ENCODE measurements at places on chromosomes 1 and 21.

DNA sequence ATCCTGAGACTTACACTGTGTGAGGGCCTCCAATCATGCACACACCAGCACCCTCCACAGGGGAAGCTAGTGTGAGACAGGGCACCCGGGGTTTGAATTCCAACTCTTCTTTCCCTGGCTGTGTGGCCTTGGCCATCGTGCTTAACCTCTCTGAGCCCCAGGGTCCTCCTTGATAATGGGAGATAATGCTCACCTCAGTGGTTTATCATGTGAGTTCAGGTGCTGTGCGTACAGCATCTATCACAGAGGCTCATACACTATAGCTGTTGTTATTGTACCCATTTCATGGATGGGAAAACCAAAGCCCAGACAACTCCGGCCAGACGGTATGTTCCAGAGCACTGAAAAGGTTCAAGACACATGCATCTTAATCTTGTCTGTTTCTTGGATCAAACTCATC, 16.0 kb upstream of the UBXN10 start:
- no peak for DNase-seq

GRCh38 chr1:82843876-82844275, 1043.1 kb downstream of the ADGRL2 start:
- no peak for DNase-seq

DNA sequence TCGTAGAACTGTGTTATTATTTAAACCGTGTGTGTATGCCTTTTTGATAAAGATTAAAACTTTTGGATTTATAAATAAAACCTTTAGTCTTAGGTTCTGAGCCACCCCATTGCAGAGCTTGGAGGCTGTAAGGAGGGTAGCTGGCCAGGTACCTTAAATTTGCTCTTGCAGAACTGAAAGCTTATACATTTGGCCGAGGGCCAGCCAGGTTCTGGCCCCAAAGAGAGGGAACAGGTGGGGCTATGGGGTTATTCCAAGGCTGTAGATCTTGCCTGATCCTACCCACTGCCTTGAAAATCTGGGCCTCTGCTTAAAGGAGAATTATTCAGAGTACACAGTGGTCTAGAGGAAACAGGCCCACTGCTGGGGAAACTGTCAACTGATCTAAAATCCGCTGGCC, 59.6 kb downstream of the CAMK2N1 start:
- DNase-seq, result no peak

DNA sequence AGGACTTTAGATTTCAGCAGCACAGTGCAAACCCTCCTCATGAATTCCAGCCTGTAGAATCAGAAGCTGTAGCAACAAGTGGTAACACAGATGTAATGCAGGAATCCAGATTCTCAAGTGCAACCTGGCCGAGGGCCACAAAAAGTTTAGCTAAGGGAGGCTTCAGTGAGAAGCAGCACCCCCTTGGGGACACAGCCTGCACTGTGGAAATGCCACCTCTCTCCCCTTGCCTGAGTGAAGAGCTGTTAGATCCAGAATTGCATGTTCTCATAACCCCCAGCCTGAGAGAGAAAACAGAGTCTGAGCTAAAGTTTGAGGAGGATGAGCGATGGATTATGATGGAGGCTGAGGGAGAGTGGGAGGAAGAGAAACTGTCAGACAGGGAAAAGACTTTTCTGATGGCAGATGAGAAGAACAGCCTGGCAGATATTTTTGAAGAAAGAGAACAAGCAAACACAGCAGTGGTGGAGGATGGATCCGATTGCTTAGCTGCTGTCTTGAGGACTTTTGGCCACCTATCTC, 80.5 kb upstream of the BMP8A start:
- peak; percentile 87 for DNase-seq

- DNase-seq, result no peak
These were observed 10.5 kb upstream of the COP1 start for GRCh38 chr1:176217461-176218099.

- DNase-seq, result no peak
These were observed 349.3 kb downstream of the RGS7 start for GRCh38 chr1:241007668-241008067.

GRCh38 chr1:78254517-78254916, 208.8 kb downstream of the GIPC2 start:
- no peak for DNase-seq

DNA sequence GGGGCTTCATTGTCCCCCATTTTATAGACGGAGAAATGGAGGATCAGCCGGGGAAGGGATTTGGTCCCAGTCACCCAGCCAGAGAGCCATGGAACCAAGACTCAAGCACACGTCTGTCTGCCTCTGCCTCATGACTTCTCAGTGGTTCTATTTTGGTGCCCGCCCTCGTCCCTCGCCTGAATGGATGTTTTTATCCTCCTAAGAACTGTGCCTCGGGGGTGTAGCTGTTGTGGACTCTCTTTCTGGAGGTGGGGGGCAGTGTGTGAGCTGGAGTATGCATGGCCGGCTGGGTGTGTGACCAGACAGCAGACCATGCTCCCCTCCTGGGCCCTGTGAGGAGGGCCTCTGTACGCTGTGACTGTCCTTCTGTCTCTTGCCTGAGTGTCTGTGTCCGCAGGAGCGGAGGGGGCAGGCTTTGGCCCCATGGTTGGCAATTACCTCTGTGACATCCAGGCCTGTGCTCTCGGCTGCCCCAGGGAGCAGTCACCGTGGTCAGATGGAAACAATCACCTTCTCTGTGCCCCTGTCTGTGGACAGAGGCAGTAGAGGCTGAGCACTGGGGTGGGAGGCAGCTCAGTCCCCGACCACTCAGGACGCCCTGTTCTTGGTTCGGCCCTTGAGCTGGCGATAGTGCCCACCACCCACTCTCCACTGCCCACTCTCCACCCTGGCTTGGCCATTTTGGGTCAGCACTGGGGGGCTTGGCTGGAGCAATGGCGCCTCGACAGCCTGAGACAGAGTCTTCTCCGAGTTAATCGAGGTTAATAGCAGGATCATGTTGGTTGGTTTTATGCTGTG, 20.4 kb downstream of the WNT4 start:
- DNase-seq, result no peak

DNA sequence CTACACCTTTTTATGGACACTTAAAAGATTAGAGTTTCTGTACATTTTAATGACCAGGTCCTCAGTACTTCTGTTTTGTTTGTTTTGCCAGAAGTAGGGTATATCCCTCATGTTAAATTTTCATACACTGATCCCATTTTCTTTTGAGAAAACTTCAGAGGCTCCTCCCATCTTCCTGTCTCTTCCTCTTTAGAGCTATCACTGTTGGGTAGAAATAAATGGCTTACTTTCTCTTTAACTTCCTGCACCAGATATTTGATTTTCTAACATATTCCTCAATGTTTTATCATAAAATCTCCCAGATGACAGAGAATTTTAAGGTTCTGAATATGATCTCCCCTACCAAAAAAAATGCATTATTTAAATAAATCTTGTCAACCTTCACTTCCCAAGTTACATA, 23.4 kb downstream of the VAV3 start:
- no peak for DNase-seq

- peak; percentile 6 for DNase-seq
These were observed 390.4 kb upstream of the VAMP3 start for GRCh38 chr1:7380712-7381111.

- DNase-seq, result no peak
These were observed 26.3 kb downstream of the CLIC4 start for GRCh38 chr1:24771574-24771973.

DNA sequence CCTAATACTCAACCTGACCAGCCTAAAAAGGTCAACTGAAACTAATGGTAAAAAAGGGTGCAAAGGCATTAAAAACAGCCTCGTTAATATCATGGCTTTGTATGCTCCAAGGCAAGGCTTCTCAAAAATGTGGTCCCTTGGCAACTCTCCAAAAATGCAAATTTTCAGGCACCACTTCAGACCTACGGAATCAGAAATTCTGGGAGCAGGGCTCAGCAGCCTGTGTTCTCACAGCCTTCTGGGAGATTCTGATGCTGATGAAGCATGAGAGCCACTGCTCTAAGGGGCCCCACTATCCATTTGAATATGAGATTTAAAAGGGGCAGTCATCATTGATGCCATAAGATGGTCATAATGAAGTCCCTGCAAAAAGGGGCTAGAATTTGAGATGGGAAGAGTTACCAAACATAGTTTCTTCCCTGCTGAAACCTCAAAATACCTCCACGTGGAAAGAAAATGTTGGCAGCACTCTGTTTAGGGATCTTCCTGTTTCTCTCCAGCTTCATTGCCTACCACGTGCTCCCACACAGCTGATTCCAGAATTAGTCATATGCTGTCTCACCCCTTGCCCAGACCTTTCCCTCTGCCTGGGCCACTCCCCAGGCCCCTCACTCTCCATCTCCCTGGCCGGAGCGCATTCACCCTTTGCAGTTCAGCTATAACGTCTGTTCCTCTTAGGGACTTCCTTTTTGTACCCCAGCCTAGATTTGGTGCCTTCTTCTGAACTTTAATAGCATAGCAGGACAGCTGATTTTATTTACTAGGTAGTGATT, 46.7 kb downstream of the PHC2 start:
- DNase-seq, result no peak

- DNase-seq, result no peak
These were observed 9.1 kb downstream of the NHLH1 start for GRCh38 chr1:160375788-160376524.

GRCh38 chr1:77627978-77628570, 54.4 kb downstream of the ZZZ3 start:
- DNase-seq, result no peak

DNA sequence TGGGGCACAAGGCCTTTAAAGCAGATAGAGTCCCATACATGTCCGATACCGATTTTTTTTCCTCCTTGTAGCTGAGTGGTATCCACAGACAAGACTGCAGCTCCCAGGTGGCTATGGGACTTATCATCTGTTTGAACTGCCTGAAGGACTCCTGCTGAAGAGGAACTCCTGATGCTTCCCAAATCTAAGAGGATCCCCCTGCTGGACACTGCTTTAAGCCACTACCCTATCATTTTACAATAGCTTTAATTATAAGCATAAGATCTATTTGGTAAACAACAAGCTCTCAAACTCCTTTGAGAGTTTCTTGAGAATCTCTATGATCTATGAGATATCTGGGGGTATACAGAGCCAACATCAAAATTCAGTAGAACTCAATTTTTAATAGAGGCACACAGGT, 11.7 kb downstream of the NDC1 start:
- no peak for DNase-seq

- DNase-seq, result no peak
These were observed 45.1 kb upstream of the BMP8B start for GRCh38 chr1:39833621-39834385.

GRCh38 chr1:36346741-36347370, 23.4 kb upstream of the EVA1B start:
- no peak for DNase-seq

- DNase-seq, result no peak
These were observed 27.3 kb upstream of the CAMK1G start for GRCh38 chr1:209556162-209556690.

GRCh38 chr1:101367630-101368029, 130.8 kb downstream of the S1PR1 start:
- no peak for DNase-seq

GRCh38 chr1:154608397-154609270, 648 bp upstream of the ADAR start:
- peak; percentile 52 for DNase-seq

- no peak for DNase-seq
These were observed 73.4 kb upstream of the SOD1 start for GRCh38 chr21:31586118-31586517.

GRCh38 chr1:19360843-19361610, 48.9 kb downstream of the SLC66A1 start:
- DNase-seq, result no peak

- DNase-seq, result no peak
These were observed 895 bp upstream of the PDZK1 start for GRCh38 chr1:145708063-145708462.

DNA sequence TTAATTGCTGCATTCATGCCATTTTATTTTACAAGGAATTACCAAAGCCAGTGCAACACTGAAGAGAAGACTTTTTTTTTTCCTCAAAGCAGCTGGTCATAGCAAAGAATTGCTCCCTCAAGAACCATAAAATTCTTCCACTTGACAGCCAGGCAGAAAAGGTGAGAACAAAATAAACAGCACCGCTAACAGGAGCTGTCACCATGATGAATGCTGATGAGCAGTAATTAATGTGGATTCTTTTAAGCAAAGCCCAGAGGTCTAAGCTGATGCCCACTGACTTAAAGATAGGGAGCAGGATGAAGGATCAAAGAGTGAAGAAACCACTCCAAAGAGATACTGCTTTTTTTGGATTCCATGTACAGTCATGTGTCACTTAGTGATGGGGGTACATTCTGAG, 428.4 kb downstream of the BRINP3 start:
- no peak for DNase-seq

DNA sequence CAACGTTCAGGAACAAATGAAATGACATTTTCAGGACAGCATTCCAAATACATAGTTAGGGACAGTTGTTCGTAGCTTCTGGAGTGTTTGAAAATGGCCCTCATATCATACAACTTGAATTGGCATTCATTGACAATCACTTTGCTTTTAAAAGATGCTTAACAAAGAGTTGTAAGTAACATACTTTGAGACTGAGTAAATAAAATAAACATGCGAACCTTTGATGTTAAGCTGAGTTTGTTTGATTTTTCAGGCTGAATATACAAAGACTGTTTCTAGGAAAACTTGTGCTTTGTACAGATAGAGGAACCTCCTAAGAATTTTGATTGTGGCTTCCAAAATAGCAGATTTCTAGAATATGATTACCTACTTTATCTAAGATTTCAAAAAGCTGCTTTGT, 45.3 kb downstream of the ITSN1 start:
- DNase-seq, result no peak

DNA sequence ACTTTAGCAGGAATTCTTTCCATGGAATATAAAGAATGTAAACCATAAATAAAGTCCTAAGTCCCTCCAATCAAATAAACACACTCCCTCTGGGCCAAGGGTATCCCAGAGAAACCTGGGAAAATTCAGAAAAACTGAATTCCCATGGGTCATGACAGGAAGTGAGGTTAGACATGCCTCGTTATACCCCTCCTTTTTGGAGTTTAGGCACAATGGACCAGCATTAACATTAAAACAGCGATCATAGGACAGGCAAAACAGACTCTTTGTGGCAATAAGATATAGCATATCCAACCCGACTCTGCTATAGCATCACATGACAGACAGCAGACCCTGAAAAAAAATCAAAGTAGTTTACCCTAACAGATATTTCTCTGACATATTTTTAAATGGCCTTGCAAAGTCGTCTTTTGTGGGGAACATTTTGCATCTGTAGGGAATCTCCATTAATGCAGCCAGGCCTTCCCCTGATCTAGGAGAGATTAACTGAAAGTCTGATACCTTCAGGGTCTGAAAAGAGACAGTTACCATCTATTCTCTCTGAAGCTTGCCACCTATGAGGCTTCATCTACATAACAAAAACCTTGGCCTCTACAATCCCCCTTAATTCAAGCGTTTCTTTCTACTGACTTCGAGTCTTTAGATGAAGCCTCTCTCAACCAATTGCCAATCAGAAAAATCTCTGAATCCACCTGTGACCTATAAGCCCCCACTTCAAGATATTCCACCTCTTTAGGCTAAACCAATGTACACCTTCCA, 143.0 kb upstream of the KCNK1 start:
- DNase-seq, result no peak
